ENCODE measurements at places on chromosomes 11 and 22. TPM values are rescaled to one million over a fixed set of nuclear protein-coding genes. Genes with fewer than 3 reads are reported as not detected.

The TLCD5 gene
- 4.3 TPM for total RNA-seq

The GP1BB gene
- 14.1 TPM for total RNA-seq

DNA sequence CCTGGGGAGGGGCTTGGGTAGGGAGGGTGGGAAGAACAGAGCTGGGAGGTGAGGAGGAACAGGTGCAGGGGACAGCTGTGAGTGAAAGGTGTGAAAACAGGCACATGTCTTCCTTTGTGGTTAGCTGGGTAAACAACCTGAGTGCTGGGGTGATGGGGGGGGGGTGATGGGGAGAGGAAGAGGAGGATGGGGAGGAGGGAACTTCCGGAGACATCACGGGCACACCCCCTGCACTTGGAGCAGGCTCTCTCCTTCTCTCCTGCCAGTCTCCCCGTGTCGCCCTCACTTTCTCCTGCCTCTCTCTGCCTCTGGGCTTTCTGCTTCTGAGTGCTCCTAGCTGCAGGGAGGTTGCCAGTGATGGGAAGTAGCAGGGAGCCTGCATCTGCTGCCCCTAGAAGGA lies 8.8 kb downstream of the CXCR5 start:
- peak overlapping the region; percentile 67 for H3K27ac ChIP-seq
- peaks cover 100% of the 10 kb centered on the region for H3K4me1 ChIP-seq
- no peaks in the 10 kb centered on the region for H3K36me3 ChIP-seq
- H3K4me3 ChIP-seq, result peak overlapping the region; percentile 14

- H3K4me3 ChIP-seq, result no peak overlapping the region
- no peaks in the 10 kb centered on the region for H3K36me3 ChIP-seq
- H3K27ac ChIP-seq, result no peak overlapping the region
- no peaks in the 10 kb centered on the region for H3K27me3 ChIP-seq
These were observed 171.5 kb downstream of the SNX19 start for GRCh38 chr11:130744794-130745193.

DNA sequence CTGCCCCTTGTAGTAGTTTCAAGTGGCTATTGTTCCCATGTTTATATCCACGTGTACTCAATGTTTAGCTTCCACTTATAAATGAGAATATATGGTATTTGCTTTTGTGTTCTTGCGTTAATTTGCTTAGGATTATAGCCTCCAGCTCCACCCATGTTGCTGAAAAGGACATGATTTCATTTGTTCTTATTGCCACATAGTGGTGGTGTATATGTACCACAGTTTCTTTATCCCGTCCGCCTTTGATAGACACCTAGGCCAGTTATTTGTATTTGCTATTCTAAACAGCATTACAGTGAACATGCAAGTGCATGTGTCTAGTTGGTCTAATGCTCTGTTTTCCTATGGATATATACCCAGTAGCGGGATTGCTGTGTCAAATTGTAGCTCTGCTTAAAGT lies 6.8 kb downstream of the OR51B2 start:
- H3K4me1 ChIP-seq, result no peaks in the 10 kb centered on the region
- H3K27ac ChIP-seq, result no peak overlapping the region
- H3K36me3 ChIP-seq, result no peaks in the 10 kb centered on the region
- H3K27me3 ChIP-seq, result no peaks in the 10 kb centered on the region

DNA sequence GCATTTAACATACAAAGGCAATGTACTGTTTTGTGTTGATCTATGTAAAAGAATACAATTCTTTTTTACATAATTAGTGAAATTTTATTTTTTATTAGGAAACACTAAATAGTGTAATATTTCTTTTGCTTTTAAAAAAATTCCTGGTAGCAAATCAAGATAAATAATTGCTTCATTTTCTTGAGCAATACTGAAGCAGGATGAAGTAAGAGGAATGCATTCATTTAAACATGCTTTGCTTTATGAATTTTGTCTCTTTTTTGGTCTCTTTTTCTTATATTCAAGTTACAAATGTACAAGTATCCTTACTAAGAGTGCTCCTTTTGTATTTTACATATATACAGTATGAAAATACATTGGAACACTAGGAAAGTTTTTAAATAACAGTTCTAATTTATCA lies 144.4 kb upstream of the TEAD1 start:
- H3K27ac ChIP-seq, result no peak overlapping the region
- no peaks in the 10 kb centered on the region for H3K4me1 ChIP-seq
- no peaks in the 10 kb centered on the region for H3K27me3 ChIP-seq
- H3K4me3 ChIP-seq, result no peak overlapping the region
- DNase-seq, result no peak
- no peaks in the 10 kb centered on the region for H3K36me3 ChIP-seq

DNA sequence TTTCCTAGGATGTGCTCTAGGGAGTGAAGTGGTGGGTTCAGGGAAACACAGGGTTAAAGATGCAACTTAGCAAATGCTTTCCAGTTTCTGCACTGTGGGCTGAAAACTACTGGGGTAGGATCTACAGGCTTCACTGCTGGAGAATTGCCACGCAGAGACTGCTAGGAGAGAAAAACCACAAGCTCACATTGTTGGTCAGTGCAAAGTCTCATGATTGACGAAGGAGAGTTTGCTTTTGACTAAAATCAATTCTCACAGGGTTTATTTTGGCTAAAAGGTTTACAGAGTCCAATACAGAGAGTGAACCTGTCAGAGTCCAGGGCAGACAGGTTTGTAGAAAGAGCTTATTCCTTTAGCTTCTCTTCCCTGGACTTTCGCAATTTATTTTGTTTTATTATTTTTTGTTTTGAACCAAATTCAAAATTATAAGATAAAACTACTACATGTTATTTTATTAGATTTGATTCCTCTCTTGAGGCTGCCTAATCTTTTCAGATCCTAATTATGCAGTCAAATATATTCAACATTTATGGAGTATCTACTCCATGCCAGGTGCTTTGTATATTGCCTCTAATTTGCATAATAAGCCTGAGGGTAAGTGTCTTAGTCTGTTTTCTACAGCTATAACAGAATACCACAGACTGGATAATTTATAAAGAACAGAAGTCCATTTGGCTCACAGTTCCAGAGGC lies 64.7 kb downstream of the MTNR1B start:
- DNase-seq, result no peak
- H3K4me1 ChIP-seq, result no peaks in the 10 kb centered on the region
- no peaks in the 10 kb centered on the region for H3K27me3 ChIP-seq
- no peak overlapping the region for H3K27ac ChIP-seq

GRCh38 chr11:96141626-96142025 lies 201.4 kb downstream of the MAML2 start:
- no peak overlapping the region for H3K4me3 ChIP-seq
- no peaks in the 10 kb centered on the region for H3K36me3 ChIP-seq
- no peaks in the 10 kb centered on the region for H3K27me3 ChIP-seq
- no peak for DNase-seq
- peaks cover 35% of the 10 kb centered on the region for H3K4me1 ChIP-seq

Data from spleen (tissue), 13 donors.